ENCODE measurements at places on chromosomes 13 and 19. TPM values are rescaled to one million over a fixed set of nuclear protein-coding genes. Genes with fewer than 3 reads are reported as not detected.

Gene CRX
- not detected for total RNA-seq

Gene MYO1F
- 8.5 TPM for total RNA-seq

DNA sequence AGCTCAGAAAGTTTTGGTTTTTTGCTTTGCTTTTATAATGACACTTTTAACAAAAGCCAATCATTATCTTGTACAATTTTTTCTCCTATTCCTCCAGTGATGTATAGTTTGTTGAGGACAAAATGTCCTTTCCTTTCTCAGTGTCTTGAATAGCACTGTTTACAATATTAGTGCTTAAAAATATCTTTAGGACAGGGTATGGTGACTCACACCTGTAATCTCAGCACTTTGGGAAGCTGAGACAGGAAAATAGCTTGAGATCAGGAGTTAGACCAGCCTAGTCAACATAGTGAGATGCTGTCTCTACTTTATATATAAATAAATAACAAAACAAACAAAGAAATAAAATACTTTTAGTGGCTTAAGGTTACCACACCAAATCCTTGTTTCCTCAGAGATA, 41.9 kb downstream of the SPRY2 start:
- no peak for DNase-seq

GRCh38 chr13:102452836-102453235, 51.0 kb upstream of the FGF14 start:
- no peak for DNase-seq

GRCh38 chr13:79531542-79532254, 50.7 kb downstream of the NDFIP2 start:
- DNase-seq: no peak

DNA sequence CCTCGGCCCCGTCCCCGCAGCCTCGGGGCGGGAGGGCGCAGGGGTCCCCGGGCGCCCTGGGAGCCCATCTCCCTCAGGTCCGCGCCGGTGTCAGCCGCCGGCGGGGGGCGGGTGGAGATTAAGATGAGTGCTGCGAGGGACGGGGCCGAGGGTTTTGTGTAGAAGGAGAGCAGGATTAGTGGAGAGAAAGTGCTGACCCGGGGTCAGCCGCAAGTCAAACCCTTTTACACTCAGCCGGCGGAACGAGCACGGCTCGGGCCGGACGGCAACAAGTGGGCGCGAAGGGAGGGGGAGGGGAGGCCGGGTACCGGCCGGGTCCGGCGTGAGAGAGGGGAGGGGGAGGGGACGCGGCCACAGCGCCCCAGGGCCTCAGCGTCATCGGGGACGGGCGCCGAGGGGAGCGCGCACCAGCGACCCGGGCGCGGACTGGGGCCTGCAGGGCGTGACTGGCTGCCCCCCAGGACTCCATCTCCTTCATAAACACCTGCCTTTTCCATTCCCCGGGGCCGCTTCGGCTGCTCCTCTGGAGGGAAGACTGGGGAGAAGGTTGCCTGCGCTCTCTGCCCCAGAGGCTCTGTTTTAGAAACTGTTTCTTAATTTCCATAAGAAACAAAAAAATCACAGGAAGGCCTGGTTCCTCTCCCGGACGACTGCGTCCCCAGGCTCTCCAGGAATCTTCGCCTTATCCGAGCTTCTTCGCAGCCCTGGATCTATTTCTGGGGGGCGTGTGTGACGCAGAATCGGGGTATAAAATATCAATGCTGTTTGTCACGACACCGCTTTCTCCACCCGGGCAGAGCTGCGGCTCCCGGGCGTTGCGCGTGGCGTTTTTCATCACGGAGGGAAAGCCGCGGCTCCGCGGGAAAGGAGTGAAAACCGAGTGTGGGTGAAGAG, 6.5 kb downstream of the SOX1 start:
- DNase-seq: no peak

Gene ZNF536
- total RNA-seq: 1.3 TPM

- DNase-seq: no peak
Observed at GRCh38 chr13:98921786-98922185, 56.1 kb downstream of the DOCK9 start.

DNA sequence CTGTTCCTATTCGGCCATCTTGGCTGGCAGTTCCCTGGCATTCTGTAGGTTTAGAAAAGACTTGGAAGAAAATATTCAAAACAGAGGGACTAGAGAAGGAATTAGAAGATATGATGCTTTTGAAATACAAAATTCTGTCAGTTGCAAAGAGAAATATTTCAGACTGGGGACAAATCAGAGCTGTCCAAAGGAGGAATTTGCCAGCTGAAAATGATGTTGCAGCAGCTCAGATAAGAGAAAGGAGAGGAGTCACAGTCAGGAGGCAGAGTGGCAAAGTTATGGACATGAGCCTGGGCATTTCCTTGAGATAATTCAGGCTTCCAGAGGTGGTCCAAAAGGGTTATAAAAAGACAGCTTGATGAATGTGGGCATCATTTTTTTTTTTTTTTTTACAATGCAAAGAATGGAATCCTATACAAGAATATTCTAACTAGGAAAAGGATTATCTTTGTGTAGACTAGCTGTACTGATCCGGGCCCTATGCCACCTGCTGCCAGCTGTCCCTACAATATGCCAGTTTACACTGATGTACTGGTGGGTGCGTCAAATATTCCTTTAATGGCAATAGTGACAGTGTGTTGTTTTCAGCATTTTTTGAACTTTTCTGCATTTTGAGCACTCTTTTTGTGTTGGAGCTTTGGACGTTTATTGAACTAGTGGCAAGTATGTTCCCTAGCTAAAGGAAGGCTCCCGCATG, 31.8 kb upstream of the CBY2 start:
- no peak for DNase-seq

Measured in mucosa of descending colon (tissue), 3 donors.